Coronary artery (tissue), 2 donors: ENCODE measurements at places on chromosomes 16 and 17.

DNA sequence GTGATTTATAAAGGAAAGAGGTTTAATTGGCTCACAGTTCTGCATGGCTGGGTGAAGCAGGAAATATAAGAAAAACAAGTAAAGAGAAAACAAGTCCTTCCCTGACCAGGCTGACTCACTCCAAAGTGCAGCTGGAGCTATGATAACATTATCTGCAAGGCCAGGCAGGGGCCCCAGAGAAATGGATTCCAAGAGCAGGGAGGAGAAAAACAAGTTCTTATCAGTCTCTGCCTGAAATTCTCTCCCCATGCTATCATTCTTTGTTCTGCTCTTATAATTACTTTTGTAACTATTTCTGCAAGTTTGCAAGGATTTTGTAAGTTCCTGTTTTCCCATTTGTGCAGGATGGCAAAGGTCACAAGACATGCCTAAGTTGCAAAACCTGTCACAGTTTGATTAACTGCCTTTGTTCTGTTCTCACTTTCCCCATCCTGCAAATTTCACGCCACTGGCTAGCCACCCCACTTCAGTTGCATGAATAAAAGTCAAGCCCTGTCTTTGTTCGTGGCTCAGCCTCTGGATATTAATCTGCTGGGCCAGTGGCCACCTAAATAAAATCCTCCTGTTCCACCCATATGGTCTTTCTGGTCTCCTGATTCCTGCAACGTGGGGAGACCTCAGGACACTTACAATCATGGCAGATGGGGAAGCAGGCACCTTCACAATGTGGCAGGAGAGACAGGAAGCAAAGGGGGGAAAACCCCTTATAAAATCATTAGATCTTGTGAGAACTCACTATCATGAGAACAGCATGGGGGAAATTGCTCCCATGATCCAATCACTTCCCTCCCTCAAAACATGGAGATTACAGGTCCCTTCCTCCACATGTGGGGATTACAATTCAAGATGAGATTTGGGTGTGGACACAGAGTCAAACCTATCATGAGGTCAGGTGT lies 13.1 kb downstream of the ABCA9 start:
- DNase-seq: no peak

DNA sequence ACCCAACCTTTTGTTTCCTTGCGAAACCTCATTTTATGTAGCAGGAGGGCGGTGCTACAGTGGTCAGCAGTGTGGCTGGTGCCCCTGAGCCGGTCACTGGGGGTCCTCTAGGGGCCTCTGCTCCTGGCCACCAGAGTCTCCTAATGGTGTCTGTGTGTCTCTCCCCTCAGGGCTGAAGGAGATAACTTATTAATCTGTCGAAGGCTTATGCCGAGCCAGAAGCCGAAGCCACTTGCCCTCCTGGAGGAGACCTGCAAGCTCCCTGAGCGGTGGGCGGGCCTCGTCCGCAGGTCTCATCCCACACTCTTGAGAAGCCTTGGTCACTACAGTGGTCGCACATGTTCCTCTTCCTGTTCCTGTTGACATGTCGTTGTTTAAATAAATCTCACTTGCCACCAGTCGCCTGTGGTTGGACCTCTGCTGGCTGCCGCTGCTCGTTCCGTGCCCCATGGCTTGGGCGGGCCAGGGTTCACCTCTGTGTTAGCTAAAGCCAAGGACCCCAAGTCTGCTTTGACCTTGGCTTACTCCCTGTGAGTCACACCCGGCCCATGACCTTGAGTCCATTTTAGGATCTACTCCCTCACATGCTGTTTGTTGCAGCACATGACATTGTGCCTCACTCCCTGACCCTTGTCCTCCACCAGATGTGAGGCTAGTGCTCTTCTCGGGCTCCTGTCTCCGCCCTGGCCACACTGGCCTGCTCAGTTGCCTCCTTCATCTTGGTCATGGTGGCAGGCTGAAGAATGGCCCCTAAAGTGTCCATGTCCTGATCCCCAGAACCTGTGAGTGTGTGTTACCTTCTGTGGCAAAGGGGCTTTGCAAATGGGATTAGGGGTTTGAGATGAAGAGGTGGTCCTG lies 38.7 kb upstream of the AQP8 start:
- no peak for DNase-seq

GRCh38 chr17:44448412-44448811 lies 54.8 kb downstream of the GPATCH8 start:
- DNase-seq: no peak

DNA sequence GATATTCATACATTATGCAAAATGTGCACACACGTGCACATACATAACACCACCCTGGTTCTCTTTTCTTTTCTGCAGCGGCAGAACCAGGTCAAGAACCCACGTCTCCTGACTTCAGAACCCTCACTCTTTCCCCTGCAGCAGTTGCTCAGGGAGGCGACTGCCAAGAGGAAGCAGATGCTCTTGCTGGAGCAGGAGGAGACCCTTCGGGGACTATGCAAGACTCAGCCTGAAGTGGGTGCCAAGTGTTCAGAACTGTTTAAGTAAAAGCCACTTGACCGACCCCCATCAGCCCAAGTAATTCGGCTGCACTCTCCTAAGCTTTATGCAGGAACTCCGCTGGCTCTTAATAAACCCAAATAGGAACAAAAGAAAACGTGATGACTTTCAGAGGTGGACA lies 193.8 kb downstream of the SLC39A11 start:
- DNase-seq: no peak

DNA sequence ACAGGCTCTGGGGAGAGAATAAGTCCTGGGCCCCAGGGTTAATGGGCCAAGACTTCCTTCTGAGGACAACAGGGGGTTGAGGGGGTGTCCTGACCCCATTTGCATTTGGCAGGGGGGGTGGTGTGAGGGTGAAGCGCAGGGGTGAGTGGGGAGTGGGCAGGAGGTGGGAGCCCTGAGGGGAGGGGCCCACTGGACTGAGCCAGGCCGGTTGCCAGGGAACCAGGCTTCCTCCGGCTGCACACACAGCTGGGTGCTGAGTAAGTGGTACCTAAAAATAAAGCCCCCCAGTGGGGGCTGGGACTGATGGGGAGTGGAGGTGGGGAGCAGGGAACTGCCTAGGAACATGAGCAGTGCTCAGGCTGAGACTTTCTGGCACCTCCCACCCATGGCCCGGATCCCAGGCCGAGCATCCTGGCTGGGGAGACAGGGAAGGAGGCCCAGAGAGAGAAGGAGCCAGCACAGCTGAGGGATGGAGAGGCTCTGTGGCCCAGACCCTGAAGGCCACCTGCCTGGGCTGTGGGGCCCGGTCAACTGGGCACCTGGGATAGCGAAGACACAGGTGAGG lies 7.5 kb upstream of the RASD1 start:
- no peak for DNase-seq
